AG09309 (cell line): ENCODE measurements at places on chromosomes 7 and 10.

DNA sequence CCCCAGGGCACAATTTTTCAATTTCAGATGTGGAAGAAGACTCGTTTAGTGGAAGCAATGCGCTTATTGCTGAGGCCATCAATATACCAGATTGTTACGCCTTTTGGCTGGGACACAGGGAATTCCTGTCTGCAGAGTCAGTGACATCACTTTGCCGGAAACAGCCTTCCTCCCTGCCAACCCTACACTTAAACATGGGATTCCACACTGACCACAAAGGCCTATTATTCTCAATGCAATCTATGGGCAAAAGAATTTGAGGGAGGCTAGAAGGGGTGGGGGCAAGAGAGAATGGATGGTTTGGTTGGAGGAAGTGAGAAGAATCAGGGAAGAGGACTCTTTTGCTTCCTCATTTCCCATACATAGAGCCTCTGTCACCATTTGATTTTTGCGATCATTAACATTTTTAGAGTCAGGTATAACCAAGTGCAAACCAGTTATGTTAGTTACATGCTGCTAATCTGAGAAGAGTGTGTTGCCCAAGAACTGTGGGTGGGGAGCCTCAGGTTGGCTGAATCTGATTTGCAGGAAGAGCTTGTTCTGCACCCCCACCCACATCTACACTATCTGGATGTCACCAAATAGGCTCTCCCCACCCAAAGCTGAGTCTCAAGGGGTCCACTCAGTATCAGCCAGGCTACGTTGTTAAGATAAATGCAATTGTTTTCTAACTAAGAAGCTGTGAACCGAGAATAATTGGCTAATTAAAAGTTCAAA, 58.2 kb downstream of the ENTPD1 start:
- peak; percentile 3 for DNase-seq

- no peak for DNase-seq
Measured at GRCh38 chr10:133611079-133611478, 15.5 kb downstream of the FRG2B start.

- no peak for DNase-seq
Measured at GRCh38 chr7:47381134-47381495, 200.8 kb downstream of the TNS3 start.

GRCh38 chr10:11035301-11035991, 17.8 kb downstream of the CELF2 start:
- peak; percentile 8 for DNase-seq

- no peak for DNase-seq
Measured at GRCh38 chr7:155461631-155462030, 3.7 kb downstream of the EN2 start.

DNA sequence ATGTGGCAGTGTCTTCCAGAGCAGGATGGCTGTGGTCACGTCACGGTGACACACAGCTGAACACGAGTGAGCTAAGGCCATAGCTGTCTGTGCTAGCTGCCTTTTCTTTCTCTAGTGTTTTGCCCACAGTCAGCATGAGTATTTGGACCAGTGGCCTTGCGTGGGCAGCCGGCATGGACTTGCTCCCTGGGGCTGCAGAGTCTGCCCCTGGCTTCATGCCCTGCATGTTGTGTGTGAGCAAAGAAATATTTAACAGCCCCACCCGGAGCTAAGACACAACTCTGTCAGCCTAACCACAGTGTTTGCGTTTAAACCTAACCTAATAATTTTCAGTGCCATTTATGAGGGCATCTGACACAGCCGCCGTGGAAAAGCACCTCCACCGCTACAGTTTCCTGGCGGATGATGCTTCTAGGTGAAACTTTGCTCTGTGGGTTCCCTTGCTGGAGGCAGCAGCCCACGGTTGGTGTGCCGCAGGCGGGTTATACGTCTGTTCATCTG, 14.6 kb downstream of the CHST12 start:
- peak; percentile 23 for DNase-seq

GRCh38 chr10:101716891-101717659, 22.1 kb upstream of the FBXW4 start:
- DNase-seq: no peak

- no peak for DNase-seq
Measured at GRCh38 chr7:102005933-102006480, 188.6 kb downstream of the CUX1 start.

DNA sequence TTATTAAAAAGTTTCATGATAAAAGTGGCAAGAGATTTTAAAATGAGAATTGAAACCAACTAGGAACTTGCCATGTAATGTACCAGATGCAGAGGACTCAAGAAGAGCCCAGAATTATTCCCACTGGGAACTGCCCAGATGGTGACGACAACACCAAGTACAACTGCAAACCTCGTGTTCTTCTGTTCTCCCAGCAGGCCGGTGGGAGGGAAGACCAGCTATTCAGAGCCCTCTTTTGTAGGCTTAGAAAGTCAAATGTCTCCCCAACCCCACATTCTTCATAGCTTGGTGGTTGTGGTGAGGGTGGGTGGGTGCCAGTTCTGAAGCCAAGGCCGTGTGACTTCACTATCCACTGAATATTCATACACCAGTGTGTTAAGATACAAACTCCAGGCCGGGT, 54.3 kb upstream of the ITGB1 start:
- no peak for DNase-seq

- DNase-seq: no peak
Measured at GRCh38 chr10:92848037-92848440, 281 bp upstream of the EXOC6 start.

DNA sequence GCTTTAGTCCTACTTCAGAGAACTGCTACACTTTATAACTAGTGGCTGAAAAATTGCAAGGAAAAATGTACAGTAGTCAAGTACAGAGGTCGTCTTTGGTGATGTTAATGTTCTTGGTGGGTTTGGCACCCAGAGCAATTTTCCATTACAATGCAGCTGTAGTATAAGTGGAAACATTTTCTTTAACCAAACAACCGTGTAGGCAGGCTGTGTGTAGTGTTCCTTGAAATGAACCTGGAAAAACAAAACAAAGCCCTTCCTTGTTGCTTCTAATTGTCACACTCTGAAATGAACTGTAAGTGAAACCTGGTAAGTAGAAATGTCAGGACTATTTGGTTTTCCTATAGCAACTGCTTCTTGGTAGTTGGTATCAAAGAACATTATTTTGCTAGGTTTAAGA, 256.9 kb downstream of the MDFIC start:
- no peak for DNase-seq

GRCh38 chr10:60271319-60272040, 118.2 kb downstream of the ANK3 start:
- DNase-seq: no peak

DNA sequence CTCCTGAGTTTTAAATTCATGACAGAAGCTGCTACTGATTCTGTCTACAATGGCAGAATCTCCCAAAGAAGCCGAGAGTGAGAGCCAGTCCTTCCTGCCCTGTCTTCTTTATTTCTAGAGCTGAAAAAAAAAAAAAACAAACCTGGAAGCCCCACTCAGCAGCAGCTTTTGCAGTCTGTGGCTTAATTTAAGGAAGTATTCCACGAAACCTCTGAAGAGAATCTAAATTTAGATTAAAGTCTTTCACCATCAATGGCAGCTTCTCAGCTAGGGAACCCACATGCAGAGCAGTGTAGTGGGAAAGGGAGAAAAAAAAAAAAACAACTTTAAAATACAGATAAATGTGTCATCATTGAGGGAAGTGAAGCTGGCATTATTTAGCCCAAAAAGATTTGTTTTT, 23.4 kb downstream of the SMURF1 start:
- no peak for DNase-seq

- DNase-seq: no peak
Measured at GRCh38 chr10:95547197-95547596, 14.0 kb downstream of the SORBS1 start.

GRCh38 chr7:55587687-55588378, 15.5 kb upstream of the VOPP1 start:
- no peak for DNase-seq

DNA sequence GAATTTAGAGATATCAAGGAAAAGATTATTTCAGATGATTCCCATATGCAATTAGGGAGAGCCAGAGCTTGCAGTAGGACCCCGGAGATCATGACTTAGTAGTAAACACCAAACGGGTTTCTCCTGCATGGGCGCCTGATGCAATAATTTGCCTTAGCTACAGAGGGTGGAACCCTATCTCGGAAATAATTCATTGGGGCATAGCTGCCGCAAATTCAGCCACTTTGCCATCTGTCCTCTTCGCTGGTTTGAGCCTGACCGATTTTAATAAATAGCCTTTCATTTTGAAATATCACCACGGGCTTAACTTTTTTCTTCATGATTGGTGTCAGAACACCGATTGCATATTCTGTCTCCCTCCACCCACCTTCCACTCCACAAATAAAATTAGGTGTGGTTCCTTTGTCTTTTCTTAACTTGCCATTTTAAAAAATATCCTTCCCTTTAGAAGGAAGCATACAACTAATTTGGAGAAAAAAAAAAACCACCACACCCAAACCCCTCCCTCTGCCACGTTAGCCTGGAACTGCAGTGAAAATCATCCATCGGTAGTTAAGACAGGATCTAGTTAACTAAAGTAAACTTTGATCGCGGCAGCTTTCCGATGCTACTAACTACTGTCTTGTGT, 1.4 kb downstream of the GARS1 start:
- DNase-seq: no peak

DNA sequence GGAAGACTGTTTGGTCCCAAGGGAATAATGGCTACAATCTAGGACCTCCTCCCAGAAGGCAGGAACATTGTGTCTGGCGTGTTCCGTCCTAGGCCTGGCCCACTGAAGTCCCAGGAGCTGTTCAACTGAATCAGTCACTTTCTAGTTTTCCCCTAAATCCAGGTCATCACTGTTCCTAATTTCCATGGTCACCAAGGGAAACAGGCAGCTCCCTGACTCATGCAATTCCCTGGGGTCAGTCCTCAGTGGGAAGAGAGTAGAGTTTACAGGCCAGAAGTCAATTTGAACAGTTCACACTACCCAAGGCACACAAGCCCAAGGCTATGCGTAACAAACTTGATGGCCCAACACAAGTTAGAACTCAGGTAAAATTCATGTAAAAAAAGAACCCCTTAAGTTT, 44.0 kb downstream of the CREB3L2 start:
- DNase-seq: no peak

GRCh38 chr7:4774658-4775249, 669 bp upstream of the AP5Z1 start:
- peak; percentile 29 for DNase-seq

GRCh38 chr7:50329775-50330174, 25.3 kb downstream of the IKZF1 start:
- no peak for DNase-seq

- no peak for DNase-seq
Measured at GRCh38 chr7:2258661-2259365, 16.8 kb downstream of the NUDT1 start.

DNA sequence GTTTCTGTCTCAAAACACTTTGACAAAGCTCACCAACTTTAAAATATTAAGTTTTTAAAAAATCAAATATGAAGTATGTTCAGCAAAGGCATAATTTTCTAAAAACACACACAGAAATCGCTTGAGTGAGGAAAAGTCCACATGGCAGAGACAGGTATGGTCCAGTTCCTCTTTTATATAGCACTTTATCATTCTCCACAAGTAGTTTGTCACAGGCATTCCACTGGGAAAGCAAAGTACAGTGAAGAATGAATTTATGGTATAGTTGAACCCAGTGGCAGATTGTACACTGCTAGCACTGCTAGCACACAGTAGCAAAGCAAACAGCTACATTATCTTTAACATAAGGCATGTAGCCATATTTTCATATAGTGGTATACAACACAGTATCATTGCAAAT, 102.3 kb downstream of the HECTD2 start:
- DNase-seq: no peak

- no peak for DNase-seq
Measured at GRCh38 chr10:96310321-96310669, 6.1 kb downstream of the DNTT start.

DNA sequence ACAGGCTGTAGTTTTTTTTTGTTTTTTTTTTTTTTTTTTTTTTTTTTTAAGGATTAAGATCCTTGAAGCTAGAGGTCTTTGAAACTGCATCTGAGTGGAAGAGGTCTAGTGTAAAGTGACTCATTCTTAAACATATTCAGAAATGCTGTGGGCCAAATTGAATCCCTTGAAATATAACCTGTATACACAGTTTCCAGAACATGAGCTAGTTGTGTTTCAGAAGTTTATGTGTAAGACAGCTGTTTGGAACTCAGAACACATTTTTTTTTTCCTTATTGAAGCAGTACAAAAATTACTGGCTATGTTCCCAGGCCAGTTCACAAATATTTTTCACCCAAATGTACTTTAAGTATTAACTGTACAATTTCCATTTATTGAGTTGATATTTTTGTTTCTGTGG, 67.9 kb downstream of the PPP1R9A start:
- DNase-seq: no peak

DNA sequence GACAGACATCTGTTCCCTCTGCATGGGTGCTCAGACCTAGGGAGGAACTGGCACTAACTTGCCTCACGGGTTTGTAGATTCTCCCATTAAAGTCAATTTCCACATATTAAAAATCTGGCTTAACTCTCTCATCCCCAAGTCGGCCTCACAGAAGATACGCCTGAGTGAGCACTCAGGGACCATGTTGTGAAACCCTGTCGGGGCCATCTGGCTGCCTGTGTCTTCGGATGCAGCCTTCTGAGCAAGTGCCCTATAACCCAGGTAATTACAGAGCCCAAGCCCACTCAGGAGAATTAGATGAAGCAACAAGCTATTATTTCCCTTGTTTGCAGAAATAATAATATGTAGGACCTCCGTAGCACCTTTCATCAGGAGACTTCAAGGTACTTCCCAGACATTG, 219.3 kb upstream of the GLI3 start:
- DNase-seq: no peak

GRCh38 chr7:130910949-130911944, 177.2 kb upstream of the KLF14 start:
- DNase-seq: no peak

DNA sequence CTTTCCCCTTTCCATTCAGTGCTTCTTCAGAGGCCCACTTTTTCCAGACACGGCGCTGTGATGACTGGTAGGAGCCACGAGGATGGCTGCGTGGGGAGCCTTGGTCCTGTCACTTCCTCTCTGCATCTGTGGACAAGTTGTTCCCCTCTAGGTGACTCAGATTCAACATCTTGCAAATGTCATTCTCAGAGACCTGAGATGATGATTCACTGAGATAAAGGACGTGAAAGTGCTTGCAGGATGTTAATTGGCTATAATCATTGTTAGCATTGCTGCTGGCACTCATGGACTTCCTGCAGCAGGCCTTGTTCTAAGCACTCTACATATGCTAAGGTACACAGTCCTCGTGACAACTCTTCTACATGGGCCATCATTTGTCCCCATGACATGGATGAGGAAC, 489.8 kb upstream of the ZMIZ1 start:
- no peak for DNase-seq

GRCh38 chr10:34723750-34724149, 91.3 kb downstream of the PARD3 start:
- DNase-seq: peak; percentile 48

GRCh38 chr7:137305901-137306621, 37.5 kb downstream of the PTN start:
- no peak for DNase-seq

GRCh38 chr7:41573862-41574261, 129.0 kb downstream of the INHBA start:
- no peak for DNase-seq
